Bone marrow (tissue), 2 donors: ENCODE measurements at places on chromosomes 4 and X.

DNA sequence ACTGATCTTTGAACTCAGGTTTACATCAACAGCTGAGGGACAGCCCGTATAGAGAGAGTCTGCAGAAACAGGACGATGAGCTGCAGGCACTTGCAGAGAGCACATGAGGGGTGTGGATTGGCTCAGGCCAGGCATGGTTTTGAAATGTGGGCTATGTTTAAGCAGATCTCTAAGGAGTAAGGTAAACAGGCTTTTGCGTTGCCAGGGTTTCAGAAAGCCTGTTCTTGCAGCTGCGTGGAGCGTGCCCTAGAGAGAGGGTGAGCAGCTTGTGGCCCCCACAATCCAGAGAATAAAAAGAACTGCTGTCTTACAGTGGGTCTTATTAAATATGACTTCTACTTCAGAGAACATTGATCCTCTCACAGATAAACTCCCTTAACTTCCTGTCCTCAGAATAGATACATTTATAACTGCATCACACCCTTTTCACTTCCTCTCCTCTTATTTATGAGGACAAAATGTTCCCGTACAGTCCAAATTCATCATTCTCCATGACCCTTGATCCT, 64.1 kb downstream of the TMA16 start:
- DNase-seq, result no peak

- no peak for DNase-seq
Measured at GRCh38 chrX:17413228-17413627, 38.2 kb downstream of the NHS start.

- no peak for DNase-seq
Measured at GRCh38 chr4:119655111-119655837, 26.7 kb upstream of the PDE5A start.

GRCh38 chrX:39398215-39398962, 597.1 kb downstream of the MID1IP1 start:
- no peak for DNase-seq

DNA sequence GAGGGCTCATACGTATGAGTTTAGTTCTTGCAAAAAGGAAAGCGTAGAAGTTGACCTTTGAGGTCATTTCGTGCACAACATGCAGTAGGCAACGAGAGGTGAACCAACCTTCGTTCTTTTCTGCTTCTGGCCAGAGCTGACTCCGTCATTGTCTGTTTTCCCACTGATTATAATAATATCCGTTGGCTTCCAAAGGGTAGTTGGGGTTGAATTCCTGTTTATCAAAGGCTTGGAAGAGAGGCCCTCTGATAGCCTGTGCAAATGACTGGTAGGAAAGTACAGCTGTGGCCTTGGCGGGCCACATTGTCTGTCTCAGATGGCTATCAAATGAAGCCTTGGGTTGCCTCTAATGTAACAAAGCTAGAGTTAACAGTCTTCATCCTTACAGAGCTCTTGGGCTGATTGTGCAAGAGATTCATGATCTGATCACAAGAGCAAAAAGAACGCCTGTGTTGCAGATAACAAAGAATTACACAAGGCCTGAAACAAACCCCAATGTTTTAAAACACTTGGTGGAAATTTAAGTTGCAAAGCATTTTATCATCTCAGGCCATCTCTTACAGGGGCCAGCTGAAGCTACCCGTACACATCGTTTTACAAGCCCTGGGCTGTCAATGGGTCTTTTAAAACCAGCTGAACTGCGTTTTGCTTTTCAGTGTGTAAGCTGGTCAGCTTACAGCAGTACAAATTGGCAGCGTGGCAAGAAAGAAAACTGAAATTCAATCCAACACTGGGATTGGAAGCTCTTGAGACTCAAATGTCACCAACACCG, 46.1 kb upstream of the FAM9C start:
- no peak for DNase-seq

DNA sequence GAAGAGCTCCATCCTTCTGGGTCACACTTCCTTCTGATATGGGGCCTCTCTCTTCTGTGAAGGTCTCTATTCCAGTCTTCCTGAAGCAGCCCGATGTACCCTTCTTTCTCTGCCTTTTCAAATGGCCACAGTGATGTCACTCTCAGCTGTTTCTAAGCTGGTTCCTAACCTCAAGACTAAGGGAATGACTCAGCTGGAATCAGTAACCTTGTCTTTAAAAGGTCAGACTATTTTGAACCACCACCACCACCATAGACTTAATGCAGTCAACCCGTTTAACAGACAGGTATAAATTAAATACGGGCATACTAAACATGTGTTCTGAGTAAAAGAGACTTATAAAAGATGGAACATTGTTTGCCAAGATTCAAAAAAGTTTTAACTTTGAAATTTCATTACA, 121.0 kb downstream of the PPA2 start:
- no peak for DNase-seq

GRCh38 chr4:152684007-152684406, 4.2 kb upstream of the TMEM154 start:
- DNase-seq, result no peak

DNA sequence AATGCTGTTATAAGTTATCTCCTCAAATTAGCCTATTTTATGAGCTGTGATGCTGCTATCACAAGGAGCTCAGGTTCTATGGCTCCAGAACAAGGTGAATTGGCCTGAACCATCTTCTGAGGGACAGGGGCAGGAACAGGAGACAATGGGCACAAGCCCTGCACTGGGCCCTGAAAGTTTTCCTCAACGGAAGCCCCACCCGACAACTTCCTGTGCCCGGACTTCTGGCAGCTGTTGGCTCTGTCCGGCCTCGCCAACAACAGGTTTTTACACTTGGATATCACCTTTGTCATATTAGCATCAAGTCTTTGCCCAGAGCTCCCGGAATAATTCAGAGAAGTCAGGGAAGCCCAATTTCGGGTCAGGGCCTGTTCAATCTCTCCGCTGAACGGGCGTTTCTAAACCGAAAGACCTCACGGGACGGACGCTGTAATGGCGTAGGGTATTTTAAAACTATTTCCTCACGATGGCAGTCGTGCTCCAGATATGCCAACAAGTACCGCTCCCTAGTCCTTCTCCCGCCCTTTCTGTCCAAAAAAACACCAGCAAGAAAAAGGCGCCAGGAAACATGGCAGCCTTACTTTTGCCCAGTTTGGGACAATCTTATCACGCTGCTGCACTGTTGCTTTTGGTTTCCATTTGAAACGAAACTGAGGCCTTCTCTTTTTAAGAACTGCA, 201.0 kb upstream of the STK26 start:
- no peak for DNase-seq

GRCh38 chr4:189436207-189436606, 504.5 kb upstream of the FRG1 start:
- no peak for DNase-seq

GRCh38 chrX:10106806-10107205, 50.0 kb upstream of the CLCN4 start:
- DNase-seq, result no peak

GRCh38 chr4:118158763-118159375, 124.6 kb downstream of the NDST3 start:
- DNase-seq, result no peak

DNA sequence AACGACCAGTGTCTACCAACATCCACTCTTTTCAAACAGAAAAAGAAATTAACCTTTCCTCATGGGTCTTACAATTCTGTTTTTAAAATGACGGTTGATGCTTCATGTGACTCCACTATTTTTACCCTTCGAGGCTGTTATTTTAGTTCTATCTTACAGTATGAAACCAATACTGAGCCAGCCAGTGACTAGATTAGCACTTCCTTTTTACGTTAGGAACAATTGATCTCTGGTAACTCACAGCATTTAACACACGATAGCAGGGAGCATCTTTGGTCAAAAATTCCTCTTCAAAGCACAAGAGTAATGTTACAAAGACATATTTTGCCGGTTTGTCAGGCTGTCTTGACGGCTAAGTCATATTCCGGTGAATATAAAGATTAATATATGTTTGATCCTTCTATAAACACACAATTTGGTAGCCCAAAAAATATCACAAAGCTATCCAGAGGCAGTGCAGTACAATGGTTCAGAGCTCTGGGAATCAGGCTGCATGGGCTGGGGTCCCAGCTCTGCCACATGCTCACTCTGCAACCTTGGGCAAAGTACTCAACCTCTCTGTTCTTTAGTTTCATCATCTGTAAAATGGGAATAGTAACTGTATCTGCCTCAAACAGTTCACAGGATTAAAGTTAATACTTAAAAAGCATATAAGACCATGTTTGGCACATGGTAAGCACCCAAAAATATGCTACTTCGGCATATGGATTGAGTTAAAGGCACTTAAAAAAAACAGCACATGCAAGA, 62.9 kb upstream of the TXK start:
- no peak for DNase-seq

GRCh38 chr4:42596918-42597317, 60.0 kb downstream of the ATP8A1 start:
- DNase-seq, result no peak

DNA sequence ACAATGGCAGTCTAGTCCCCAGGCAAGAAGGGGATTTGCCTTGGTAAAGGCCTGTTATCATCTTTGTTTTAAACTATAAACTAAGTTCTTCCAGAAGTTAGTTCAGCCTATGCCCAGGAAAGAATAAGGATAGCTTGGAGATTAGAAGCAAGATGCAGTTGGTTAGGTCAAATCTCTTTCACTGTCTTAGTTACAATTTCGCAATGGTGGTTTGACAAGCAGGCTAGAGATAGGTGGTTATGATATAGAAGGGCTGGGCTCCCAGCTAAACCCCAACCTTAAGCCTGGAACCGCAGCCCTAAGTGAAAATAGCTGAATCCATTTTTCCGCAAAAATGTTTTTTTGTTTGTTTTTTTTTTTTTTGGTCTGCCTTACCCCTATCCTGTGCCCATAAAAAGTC, 41.8 kb upstream of the NEIL3 start:
- no peak for DNase-seq

GRCh38 chr4:122668241-122668640, 47.4 kb upstream of the IL21 start:
- DNase-seq, result no peak

GRCh38 chr4:81807386-81807785, 335.7 kb upstream of the RASGEF1B start:
- DNase-seq, result no peak

- no peak for DNase-seq
Measured at GRCh38 chr4:79679859-79680258, 271.8 kb upstream of the GK2 start.

DNA sequence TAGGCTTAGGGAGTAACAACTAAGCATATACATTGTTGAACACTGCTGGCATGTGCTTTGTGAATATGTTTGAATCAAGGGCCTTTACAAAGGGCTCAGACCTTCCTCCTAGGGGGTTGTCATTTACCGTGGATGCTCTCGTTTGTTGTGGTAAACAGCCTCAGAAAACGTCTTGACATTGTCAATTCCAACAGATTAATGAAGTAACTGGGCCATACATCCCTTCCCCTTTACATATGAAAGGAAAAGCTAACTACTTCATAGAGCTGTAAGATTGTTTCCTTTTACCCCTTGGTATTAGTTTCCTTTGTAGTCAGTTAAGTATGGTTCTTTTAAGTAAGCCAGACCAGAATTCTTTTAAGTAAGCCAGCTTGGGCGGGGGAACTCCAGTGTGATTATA, 42.9 kb downstream of the FAT4 start:
- no peak for DNase-seq

DNA sequence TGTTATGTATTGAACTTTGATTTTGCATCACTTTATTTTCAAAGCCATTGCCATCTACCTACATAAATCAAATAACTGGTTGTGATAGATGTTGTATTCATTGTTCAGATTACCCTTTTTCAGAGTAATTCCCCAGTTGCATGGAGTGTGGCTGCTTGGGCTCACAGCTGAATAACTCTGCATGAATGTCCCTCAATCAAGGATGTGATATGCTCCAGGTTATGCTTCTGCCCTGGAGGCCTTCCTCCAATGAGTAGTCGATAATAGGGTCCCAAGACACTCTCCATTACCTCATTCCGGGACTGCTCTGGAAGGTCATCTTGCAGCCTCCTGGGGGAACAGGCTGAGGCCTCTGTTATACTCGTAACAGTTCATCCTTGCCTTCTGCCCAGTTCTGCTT, 251.8 kb downstream of the ADGRL3 start:
- DNase-seq, result no peak

GRCh38 chrX:54807524-54808108, at the start of gene MAGED2:
TSS of gene MAGED2 (plus strand) at chrX:54807745. CDS start at chrX:54809332, 1,587 bp downstream.
- DNase-seq, result no peak

- no peak for DNase-seq
Measured at GRCh38 chr4:157315968-157316367, 95.4 kb downstream of the GRIA2 start.

DNA sequence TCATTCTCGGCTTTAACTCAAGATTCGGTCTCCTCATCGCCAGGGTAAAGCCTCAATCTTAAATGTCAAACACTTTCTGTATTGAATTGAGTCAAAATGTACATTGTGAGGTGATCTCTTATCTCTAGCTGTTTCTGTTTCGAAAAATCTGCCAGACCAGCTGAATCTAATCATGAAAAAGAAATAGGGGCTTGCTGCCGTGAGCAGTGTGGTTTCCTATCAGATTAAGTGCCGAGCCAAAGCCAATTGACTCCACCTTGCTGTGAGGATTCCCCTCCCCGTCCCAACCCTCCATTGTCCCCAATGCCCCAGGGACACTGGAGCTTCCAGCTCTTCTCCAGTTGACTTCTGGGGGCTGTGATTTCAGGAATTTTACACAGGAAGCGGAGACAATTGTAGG, 12.5 kb upstream of the CRLF2 start:
- DNase-seq, result no peak

DNA sequence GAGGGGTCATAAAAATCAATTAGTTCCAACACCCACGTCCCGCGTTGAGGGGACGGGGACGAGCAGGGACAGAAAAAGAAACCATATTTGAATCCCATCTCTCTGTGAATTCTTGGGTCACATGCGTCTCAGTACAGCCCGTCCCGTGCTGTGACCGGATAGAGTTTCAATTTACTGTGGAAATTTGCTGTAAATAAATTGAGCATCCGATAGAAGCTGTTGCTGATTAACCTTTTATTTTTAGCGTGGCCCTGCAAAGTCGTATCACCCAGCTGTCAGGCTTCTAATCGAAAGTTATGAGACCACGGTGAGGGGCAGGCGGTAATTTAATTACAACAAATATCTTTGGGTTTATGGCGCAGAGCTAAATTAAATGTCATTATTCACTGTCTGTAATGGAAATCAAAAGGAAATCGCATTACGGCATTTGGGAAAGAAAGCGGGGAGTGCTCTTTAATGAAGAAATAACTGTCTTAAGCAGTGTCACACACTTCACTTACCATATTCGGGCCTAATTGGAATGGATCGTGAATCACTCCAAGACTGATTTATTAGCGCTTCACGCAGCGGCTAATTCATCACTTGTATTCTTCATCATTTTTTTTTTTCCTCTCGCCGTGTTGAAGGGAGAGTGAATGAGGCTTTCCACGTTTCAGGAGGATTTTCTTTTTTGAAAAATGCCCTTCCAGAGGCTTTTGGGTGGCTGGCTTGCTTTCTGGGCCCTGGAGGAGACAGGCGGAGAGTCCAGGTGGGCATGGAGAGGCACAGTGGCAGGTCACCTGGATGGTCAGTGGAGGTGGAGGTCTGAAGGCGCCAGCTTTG, 7.3 kb downstream of the SHOX start:
- no peak for DNase-seq

DNA sequence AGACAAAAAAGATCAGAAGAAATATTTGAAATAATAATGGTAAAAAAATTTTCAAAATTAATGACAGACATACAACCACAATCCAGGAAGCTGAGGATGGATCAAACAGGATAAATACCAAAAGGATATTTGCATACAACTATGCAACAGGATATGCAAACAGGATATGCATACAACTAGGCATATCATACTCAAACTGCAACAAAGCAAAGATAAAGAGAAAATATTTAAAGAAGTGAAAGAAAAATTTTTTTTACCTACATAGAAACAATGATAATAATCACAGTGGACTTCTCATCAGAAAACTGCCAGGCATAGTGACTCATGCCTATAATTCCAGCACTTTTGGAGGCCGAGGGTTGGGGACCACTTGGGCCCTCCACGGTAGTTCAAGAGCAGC, 11.3 kb upstream of the DHX15 start:
- no peak for DNase-seq
